ENCODE measurements at places on chromosomes 6 and 20.

GRCh38 chr20:25009218-25010145 lies 16.9 kb upstream of the APMAP start:
- DNase-seq = no peak

DNA sequence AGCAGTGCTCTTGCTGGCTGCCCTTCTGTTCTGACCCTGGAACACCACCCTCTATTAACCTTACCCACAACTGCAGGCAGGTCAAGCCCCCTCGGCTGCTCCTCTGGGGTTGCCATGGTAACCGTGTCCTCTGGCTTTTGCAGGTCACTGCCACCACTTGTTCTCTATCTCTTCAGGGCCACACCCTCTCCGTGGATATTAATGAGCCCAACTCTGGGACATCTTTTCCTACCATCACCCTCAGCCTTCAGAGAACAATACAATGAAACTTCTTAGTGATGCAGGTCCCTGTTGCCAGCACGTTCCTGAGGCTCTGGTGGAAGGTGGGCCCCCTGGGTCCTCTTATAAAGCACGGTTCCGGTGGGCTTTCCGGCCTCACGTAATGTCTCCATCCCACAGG lies 30.8 kb upstream of the MICB start:
- DNase-seq = no peak

DNA sequence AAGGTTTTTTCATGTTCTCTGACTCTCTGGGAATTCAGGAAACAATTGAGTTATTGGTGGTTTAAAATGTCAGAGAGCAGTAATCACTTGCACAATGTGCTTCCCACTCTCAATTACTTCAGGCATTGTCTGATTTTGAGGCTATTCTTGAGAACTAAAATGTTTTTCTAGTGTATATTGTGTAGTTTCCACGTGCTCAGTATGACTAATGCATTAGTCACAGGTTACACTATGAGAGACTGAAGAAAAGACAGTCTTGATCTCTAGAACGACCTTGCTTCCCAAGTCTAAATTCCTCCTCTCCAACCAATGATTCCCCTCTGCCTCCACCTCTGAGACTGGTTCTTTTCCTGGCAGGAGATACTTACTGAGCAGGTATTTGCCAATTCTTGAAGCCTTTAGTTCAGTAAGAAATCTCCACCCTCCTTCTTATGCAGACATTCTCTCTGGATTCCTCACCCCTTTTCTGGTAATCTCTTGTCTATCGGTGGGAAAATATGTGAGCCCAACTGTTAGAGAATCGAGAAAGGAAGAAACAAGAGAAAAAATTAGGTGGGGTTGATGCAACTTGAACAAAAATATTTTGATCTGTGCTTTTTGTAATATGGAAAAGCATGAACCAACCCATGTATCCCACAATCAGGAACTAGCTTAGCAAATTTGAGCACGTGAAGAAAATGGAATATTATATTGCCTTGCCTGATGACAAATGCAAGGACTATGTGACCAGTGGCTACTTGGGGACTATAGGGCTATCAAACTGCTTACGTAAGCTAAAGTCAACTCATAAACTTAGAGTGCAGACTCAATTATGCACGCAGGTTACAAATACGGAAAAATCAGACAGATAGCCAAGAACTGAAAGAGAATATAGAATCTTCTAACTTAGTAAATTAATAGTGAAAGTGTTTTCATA lies 61.1 kb upstream of the SLC22A16 start:
- DNase-seq = no peak

DNA sequence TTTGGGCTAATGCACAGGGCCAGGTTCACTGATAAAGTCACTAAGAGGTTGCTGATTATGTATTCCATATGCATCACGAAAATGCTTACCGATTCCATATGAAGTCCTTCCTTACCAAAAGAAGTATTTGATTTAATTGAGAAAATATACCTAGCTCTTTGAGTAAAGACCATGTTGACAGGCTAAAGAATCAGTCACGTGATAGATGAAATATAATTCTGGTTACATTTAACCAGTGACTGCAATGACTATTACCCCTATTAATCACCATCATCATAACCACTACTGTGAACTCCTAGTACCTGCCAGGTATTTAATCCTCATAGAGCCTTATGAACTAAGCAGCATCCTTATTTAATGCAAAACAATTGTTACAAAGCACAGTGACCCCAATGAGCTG lies 110.1 kb downstream of the HIVEP2 start:
- no peak for DNase-seq

GRCh38 chr6:109241199-109241598 lies 141.1 kb downstream of the CD164 start:
- DNase-seq = no peak

- no peak for DNase-seq
Observed at GRCh38 chr6:148538261-148539190, 195.9 kb downstream of the SASH1 start.

GRCh38 chr20:11686820-11687543 lies 230.7 kb upstream of the BTBD3 start:
- DNase-seq = no peak

GRCh38 chr6:37565267-37566110 lies 65.8 kb upstream of the CCDC167 start:
- DNase-seq = no peak

- no peak for DNase-seq
Observed at GRCh38 chr20:58634521-58635278, 16.4 kb upstream of the STX16 start.

DNA sequence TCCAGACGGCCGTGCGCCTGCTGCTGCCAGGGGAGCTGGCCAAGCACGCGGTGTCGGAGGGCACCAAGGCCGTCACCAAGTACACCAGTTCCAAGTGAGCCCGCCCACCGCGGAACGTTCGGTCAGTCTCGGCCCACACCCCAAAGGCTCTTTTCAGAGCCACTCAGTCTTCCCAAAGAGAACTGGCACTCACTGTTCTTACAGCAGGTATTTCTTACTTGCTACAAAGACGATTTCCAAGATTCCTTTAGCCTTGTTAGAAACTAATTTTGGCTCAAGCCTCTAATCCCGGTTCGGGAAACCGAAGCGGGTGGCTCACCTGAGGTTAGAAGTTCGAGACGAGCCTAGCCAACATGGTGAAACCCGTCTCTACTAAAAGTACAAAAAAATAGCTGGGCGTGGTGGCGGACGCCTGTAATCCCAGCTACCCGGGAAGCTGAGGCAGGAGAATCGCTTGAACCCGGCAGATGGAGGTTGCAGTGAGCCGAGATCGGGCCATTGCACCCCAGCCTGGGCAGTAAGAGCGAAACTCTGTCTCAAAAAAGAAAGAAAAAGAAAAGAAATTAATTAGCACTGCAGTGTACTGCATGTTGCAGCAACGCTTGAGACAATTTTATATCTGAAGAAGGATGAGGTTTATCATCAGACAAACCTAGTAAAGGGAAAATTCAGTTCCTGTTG lies 73.1 kb downstream of the OR2B2 start:
- no peak for DNase-seq

GRCh38 chr6:31900917-31901414 lies 920 bp downstream of the ZBTB12 start:
- no peak for DNase-seq

DNA sequence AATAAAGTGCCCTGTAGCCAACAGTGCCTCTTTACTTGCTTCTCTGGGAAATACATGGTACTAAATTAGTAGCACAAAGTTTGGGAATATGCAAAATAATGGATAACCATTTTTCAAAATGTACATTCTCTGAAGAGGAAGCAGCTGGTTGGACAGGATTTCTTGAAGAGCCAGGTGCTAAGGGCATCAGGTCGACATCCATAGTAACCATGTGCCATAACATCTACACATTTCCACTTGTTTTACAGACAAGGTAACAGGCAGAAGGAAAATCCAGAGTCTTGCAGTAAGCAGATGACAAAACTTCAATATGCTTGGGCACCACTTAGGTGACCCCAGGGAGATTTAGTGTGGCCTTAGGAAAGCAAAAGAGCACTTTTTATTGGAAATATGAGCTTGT lies 36.5 kb upstream of the SMIM28 start:
- no peak for DNase-seq

- DNase-seq = peak; percentile 91
Observed at GRCh38 chr6:11197175-11197536, 35.3 kb downstream of the NEDD9 start.

- DNase-seq = no peak
Observed at GRCh38 chr20:35739294-35740163, 2.5 kb downstream of the RBM39 start.

DNA sequence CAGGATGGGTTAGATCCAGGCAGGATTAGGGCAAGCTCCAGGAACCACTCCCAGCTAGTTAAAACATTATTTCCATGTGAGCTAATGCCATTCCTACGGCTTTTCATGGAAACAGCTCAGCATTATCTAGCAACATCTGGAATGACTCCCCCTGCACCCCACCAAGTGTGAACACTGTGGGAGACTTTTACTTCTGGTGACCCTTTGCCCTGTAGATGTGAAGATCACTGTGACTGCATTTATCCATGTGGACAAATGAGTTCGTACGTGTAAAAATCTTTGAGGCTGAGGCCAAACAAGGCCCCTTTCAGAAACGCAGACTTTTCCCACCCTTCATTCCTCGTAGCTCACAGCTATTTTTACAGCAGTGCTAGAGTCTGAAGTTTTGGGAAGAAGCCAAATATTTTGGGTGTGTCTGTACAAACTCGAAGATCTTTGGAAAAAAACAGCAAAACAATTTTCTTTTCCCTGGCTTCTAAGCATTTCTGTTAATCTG lies 221.8 kb upstream of the SOX4 start:
- no peak for DNase-seq

DNA sequence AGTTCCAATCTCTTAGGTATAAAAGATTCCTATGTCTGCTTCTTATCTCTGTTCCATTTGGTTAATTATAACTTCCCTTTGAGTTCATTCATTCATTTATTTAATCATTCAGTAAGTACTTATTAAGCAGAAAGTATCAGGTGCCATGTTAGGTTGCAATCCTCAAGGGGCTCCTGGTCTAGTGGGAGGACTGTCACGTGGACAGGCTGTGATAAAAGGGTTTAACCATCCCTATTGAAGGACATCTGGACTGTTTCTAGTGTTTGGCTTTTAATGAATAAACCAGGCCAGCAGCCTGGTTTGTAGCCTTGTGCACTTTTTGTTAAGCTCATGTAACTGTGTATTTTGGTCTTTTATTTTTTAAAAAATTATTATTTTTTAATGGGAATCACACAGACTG lies 162.1 kb upstream of the OGFRL1 start:
- DNase-seq = no peak

DNA sequence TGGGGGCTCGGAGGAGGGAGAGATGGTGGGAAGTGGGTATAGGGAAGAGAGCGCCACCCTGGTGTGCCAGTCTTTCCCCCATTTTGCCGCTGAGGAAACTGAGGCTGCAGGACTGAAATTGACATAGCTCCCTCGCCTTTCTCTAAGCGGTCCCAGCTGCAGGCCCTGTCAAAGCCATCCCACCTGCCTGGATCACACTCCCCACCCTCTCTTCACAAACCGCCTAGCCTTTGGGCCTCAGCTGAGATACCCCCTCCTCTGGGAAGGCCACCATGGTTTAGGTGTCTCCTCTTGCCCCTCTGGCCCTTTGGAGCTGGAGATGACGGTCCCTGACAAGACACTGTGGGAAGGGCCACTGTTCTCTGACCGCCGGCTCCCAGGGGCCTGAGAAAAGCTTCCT lies 16.9 kb downstream of the SRC start:
- no peak for DNase-seq

DNA sequence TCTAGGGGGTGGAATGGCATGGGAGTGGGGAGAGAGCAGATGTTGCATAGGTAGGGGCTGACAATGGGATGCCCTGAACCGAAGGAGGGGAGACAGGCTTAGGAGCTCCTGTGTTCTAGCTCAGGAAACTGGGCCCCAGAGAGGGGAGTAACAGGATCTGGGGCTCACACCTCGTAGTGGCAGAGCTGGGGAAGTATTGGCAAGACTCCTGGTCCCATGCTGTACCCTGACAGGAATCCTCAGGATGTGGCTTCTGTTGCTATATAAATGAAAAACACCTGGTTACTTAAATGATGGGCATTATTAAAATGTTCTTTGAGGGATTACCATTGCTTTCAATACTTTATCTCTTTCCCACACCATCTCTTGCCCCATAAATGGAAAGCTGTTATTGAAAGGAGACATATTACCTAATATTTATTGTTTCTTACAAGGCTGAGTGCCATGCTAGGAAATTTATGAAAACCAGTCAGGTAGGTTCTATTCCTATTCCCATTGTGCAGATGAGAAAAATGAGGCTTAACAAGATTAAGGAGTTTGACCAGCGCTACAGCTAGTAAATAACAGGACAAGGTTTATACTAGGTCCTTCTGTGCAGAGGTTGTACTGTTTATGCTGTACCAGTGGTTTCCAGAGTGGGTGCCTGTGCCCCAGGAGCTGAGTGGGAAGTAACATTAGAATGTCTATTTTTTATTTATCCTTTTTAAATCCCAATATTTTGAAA lies 35.3 kb upstream of the TCP11 start:
- DNase-seq = no peak

GRCh38 chr6:97669191-97670031 lies 386.4 kb upstream of the MMS22L start:
- DNase-seq = no peak

GRCh38 chr6:122143813-122144601 lies 255.4 kb upstream of the HSF2 start:
- no peak for DNase-seq

DNA sequence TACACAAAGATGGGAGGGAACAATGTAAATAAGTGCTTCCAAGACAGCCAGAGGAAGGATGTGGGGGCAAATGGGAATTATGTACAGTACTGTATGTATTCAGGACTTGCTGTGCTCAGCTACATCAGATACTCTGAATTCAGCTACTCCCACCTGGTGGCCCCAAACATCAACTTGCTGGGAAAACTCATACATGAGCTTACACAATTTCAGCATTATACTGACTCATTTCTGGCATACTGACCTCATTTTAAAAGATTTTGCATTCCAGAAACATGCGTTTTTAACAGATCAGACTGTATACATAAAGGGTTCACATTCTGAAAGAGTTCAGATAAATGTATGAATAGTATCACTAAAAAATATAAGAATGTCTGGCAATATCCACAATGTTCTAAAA lies 59.7 kb downstream of the GPX5 start:
- DNase-seq = no peak

Measured in AG04449 (cell line).